Bronchial epithelial cell (primary cell): ENCODE measurements at places on chromosomes 5 and 9.
A peak's percentile ranks its signal among the peaks of the same experiment; 100 is the strongest.

DNA sequence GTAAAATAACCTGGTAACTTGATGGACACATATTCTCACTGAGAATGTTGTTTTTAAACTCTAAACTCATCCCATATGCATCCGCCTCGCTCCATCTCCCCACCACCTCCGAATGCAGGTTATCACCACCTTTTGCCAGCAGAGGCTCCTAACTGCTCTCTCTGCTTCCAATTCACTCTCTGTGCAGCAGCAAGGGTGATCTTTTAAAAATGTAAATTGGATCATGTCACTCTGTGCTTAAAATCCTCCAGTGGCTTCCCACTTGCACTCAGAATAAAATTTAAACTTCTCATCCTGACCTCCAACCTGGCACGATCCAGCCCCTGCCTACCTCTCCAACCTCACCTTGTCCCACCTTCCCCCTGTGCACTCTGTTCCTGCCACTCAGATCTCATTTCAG is 317.2 kb downstream of the ZSWIM6 start:
- DNase-seq, result no peak

- no peak for DNase-seq
Observed at GRCh38 chr5:32687499-32687831, 23.7 kb upstream of the NPR3 start.

DNA sequence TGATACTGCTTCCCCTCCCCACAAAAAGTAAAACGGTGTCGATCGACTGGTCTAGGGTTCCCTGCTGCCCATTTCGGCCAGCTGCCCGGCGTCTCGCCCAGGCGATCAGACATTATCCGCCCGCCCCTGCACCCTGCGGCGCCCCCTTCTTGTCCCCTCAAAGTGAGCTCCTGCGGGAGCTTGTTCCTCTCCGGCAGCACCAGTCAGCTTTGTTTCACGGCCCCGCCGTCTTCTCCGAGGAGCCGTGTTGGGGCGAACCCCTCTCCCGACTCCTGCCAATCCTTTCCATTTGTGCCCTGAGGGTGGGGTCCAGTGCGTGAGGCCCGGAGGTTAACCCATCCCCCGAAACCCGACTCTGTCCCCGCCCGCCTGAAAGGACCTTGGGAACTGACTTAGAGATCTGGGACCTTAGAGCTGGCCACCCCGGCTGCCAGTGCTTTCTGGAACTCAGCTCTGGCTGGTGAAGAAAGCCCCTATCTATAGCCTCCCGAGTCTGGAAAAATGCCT is 518 bp downstream of the UBE2B start:
- DNase-seq, result peak; percentile 26

GRCh38 chr5:159412284-159413046 is 82.2 kb upstream of the IL12B start:
- peak; percentile 14 for DNase-seq

DNA sequence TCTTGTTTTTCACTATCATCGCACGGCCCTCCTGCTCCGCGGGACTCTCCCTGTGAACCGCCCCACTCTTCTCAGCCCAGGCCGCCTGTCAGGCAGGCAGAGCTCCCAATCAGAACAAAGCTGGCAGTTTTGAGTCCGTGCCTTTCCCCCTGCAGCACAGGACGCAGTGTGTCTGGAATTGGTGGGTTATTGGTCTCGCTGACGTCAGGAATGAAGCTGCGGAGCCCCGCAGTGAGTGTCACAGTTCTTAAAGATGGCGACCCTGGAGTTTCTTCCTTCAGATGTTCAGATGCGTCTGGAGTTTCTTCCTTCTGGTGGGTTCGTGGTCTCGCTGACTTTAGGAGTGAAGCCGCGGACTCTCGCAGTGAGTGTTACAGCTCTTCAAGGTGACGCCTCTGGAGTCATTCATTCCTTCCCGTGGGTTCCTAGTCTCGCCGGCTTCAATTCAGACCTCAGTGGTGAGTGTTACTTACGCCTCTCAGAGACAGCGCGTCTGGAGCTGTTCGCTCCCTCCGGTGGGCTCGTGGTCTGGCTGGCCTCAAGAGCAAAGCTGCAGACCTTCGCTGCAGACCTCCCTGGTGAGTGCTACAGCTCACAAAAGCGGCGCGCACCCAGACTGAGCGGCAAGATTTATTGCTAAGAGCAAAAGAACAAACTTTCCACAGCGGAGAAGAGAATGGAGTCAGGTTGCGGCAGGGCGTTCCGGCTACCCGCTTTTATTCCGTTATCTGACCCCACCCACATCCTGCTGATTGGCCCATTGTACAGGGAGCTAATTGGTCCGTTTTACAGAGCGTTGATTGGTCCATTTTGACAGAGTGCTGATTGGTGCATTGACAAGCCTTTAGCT is 7.4 kb downstream of the ZDHHC11B start:
- no peak for DNase-seq

DNA sequence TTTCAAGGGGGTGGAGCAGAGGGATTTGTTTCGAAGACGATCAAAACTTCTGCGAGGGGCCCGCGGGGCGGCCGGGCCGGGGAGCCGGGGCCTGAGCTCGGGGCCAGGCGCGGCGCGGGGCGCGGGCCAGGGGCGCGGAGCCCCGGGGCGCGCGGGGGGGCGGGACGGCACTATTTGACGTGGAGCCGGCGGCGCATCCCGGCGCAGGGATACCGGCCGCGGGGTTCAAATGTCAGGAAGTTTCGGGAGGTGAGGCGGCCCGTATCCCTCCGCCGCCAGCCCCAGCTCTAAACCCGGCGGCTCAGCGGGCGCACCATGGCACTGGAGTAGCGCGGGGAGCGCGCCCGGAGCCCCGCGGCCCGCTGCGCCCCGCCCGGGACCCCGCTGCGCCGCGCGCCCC is at the start of gene LMX1B:
Gene LMX1B, plus strand, starts transcription at position 278 of the 400 bp plus-strand sequence. CDS start 522 bp downstream, outside the sequence.
- DNase-seq, result no peak

- peak; percentile 19 for DNase-seq
Observed at GRCh38 chr9:137085920-137086530, 760 bp upstream of the MAN1B1 start.

GRCh38 chr5:119022773-119023172 is 34.4 kb upstream of the DTWD2 start:
- no peak for DNase-seq

GRCh38 chr9:88593537-88594185 is 58.7 kb downstream of the NXNL2 start:
- peak; percentile 30 for DNase-seq

- DNase-seq, result no peak
Observed at GRCh38 chr5:14445576-14446290, 135.9 kb upstream of the OTULINL start.

- DNase-seq, result no peak
Observed at GRCh38 chr5:119406551-119407110, 45.7 kb upstream of the HSD17B4 start.

- DNase-seq, result no peak
Observed at GRCh38 chr9:19787672-19788071, 1.2 kb downstream of the SLC24A2 start.

GRCh38 chr5:154366353-154366752 is 79.4 kb upstream of the SAP30L start:
- DNase-seq, result peak; percentile 14

GRCh38 chr5:87899721-87900131 is 368.9 kb downstream of the TMEM161B start:
- DNase-seq, result no peak

GRCh38 chr9:95157481-95158151 is 159.9 kb downstream of the FANCC start:
- peak; percentile 71 for DNase-seq

DNA sequence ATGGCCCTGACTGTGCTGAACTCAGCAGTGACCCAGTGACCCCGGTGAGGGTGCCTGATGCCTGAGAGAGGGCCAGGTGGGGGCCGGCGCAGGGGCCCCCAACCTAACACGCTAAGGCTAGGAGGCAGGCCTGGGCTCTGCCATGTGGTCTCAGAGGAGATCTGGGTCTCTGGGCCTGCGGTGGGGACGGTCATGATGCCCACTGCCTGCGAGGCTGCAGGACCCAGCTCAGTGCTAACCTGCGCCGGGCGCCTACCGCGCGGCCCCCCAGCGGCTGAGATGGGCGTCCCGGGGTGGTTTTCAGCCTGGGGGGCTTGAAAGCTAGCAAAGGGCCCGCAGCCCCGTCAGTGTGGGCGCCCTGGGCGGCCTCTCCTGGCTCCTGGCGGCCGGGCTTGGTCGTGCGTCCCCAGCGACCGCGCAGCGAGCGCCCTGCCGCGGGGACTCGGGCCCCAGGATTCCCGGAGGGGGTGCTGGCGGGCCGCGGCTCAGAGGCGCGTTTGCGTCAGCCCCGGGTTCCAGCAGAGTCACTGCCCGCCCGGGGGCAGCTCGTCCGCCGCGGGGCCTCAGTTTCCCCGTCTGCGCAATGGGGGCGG is 2.5 kb downstream of the EGFL7 start:
- DNase-seq, result no peak

DNA sequence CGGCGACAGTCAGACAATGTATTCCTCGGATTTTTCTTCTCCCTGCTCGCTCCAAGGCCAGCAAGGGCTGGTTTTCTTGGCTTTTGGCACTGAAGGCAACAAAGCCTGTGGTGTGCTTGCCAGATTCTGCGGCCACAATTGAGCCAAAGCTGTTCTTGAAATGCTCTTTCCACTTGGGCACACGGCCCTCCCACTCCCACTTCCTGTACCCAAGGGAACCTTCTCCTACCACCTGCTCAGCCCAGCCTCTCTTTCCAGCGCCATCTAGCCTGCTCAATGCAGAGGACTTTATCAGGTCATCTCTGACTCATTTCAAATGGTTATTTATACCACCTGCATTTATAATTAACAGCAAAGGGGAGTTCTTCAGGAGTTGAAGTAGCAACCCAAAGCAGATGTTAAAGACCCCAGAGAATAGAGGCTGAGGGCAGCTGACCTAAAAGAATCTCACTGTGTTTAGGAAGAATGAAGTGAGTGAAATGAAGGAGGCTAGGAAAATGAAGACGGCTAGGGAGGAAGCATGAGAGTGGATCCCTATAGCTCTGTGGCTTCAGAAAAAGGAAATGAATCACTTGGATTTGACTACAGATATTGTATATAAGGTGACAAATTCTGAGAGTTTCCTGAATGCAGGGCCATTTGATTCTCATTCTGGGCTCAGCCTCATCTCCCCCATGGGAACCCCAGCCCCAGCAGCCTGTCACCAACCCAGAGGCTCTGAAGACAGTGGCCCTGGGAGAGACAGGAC is 439.0 kb downstream of the ENC1 start:
- DNase-seq, result peak; percentile 69

- peak; percentile 50 for DNase-seq
Observed at GRCh38 chr9:21656776-21657674, 145.4 kb upstream of the MTAP start.

DNA sequence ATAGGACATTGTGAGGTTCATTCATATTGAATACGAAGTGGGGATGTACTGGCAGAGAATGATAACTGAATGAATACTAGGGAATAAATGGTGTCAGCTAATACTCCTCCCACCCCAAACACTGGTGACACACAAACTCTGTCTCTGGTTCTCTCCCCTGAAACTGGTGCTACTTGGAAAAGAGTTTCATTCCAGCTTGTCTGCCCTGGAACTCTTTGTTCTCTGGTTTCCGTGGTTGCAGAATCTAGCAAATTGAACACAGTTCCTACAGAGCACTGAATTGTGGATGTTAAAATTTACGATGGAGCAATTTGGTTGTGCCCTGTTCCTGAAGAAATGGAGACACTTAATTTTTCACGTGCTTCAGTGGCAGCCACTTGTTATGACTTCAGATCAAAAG is 181.7 kb downstream of the KCTD16 start:
- DNase-seq, result no peak

GRCh38 chr5:90709323-90710155 is 150.9 kb downstream of the ADGRV1 start:
- DNase-seq, result peak; percentile 47

GRCh38 chr5:51373880-51374523 is 9.2 kb upstream of the ISL1 start:
- no peak for DNase-seq

- DNase-seq, result no peak
Observed at GRCh38 chr9:8070779-8071444, 271.3 kb upstream of the DMAC1 start.

DNA sequence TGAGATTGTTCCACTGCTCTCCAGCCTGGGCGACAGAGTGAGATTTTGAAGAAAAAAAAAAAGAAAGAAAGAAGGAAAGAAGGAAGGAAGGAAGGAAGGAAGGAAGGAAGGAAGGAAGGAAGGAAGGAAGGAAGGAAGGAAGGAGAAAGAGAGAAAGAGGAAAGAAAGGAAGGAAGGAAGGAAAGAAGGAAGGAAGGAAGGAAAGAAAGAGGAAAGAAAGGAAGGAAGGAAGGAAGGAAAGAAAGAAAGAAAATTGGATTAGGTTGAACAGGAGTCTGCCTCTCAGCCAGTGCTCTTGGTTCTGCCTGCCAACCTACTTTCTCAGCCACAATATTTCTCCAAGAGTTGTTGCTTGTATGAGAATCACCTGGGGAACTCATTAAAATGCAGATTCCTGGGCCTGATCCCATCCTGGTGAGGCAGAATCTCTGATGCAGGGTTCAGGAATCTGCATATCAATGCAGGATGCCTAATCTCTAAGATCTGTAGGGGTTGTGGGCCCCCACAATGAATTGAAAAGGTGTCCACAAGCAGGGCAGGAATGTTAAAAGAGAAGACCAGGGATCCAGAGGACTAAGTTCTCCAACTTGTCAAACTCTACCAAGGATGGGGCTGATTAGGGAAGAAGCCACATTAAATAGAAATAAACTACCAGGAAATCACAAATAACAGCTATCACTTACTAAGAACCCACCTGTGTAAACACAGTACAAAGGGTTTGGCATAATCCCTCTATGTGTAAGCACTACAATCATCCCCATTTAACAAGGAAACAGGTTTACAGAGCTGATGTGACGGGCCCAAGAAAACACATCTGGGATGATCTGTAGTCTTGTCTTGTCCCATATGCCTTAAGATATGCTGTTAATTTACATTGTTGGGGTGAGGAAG is 23.4 kb upstream of the GALNT10 start:
- peak; percentile 29 for DNase-seq

- no peak for DNase-seq
Observed at GRCh38 chr5:164962329-164962961, 1457.0 kb downstream of the MAT2B start.

- DNase-seq, result no peak
Observed at GRCh38 chr5:157167214-157167621, 1.2 kb upstream of the GARIN3 start.

DNA sequence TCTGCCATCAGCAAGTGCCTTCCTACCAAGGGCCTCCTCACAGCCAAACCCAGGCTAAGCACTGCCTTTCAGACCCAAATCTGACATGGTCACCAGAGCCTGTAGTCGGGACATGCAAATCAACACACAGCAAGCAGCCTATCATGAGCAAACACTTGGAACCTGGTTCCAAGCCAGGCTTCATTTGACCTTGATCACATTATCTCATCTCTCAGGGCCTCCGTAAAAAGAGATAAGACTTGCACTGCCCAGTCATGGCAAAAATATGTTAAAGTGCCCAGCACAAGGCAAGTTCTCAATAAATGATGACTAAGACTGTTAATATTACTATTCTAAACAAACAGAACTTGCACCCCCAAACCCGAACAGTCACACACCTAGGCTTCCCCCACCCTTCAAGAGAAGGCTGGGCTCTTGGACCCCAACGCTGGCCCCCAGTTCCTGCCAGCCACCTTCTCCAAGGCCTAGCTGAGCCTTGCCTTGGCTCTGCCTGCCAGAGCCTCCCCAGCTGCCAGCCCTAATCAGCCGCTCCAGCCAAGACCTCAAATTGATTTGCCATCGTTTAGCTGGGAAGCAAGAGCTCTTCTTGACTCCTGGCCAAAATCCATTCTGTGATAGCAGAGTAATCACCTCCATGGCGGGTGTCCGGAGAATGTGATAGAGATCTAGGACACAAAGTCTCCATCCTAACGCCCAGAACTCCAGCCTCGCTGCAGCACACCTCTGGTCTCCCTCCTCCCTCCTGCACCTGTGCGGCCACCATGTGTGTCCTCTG is 18.7 kb downstream of the CPLX2 start:
- peak; percentile 12 for DNase-seq
